ENCODE measurements at places on chromosomes 12 and 14.
A peak's percentile ranks its signal among the peaks of the same experiment; 100 is the strongest.

DNA sequence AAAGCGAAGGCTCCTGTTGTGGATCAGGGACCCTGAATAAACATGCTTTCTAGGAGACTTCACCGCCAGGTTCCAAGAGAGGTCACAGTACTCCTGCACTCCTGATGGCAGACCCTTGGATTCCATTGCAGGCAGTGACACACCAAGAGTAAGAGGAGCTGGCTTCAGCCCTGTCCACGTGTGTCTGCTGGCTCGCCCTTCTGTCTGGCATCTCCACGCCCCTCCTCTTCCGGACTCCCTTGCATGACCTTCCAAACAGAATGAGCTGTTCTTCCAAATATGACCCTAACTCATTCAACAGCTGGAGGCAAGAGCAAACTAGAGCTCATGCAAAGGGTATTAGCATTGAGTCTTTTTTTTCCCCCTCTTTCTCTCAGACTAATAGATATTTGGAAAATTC lies 233.0 kb upstream of the PLEKHG7 start:
- no peak for DNase-seq

DNA sequence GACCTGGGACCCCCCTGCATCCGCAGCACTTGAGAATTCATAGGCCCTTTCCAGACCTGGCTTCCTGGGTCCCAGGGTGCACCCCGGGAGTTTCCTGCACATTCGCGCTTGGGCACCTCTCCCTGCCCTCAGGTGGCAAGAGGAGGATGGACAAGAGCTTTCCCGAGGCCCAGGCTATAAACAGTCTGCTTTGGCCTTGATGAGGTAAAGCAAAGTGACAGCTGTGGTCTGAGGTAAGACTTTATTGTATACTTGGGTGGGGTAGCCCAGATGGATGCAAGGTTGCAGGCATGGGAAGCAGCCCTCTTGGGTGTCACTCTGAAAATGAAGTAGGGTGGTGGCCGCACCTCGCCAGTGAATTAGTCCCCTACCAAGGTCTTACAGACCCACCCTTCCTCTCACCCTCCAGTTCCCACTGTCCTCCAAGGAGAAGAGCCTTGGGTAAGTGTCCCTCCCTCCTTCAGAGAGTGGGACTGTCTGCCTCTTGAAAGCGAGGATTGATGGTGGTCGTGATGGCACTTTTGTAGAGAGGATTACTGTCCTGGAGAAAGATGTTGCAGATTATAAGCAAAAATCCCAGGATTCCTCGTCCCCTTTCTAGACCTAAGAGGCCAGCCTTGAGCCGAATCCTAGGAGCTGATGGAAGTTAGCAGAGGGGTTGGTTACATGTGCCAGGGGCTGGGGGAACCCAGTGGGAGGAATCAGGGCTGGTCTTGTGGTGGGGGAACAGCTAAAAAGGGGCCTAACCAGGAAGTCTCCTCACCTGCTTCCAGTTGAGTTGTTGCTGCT lies 10.6 kb upstream of the CSAD start:
- DNase-seq, result no peak

GRCh38 chr12:115953450-115953849 lies 324.0 kb downstream of the MED13L start:
- peak; percentile 5 for DNase-seq

DNA sequence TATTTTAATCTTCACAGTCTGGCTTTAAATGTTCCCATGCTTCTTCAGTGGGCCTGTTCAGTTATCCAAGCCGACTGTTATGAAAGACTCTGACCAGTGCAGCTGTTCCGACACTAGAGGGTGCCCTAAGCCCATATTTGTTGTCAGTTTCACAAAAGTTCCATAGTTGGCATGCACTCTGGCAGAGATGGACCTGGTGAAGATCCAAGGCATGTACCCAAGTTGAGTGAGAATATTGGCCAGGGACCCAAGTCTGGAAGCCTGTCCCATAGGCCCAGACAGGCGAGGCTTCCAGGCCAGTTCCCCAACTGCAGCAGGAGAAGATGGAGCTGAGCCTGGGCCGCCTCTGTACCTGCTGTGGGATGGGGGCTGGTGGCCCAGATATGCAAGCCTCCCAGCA lies 27.4 kb upstream of the GUCY2C start:
- DNase-seq, result peak; percentile 4

GRCh38 chr14:20668969-20669368 lies 15.4 kb upstream of the RNASE4 start:
- no peak for DNase-seq

GRCh38 chr14:91241863-91242262 lies 2.6 kb downstream of the GPR68 start:
- DNase-seq, result no peak

- DNase-seq, result no peak
These were observed 254.6 kb downstream of the C12orf42 start for GRCh38 chr12:103241184-103241583.

DNA sequence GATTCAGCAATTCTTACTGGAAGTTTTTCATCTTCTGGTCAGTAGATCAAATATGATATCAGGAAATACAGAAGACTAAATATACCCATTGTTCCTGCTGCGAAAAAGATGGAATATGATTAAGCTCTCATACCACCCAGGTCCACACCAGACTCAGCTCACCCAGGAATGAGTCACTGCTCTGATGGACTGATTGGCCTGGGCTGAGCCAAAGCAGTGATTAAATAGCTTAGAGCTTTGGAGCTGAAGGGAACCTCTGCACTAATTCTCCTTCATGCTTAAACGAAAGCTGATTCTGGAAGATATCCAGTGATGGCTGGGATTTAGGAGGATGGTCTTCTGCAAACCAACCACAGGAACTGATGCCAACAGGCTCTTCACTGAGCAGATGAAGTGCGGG lies 62.0 kb upstream of the SYT1 start:
- peak; percentile 81 for DNase-seq

GRCh38 chr12:78571953-78572352 lies 292.6 kb upstream of the SYT1 start:
- no peak for DNase-seq

GRCh38 chr14:74190927-74191575 lies 48.2 kb upstream of the VSX2 start:
- DNase-seq, result no peak

DNA sequence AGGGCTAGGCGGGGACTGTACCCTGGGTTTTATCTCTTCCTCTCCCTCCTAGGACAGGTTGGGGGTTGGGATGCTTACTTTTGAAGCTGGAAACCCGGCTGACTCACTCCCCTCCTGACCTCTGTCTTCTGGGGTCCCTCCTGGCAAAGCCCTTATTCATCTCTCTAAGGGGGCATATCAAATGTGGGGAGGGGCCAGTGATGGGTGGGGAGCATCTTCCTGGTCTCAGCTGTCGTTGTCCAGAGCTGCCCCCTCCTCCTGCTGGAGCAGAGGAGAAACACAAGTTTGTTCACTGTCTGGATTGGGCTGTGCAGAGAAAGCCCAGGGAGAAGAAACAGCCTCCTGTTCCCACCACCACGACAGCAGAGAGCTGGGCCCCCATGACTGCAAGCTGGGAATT lies 85.8 kb downstream of the TNFAIP2 start:
- no peak for DNase-seq

DNA sequence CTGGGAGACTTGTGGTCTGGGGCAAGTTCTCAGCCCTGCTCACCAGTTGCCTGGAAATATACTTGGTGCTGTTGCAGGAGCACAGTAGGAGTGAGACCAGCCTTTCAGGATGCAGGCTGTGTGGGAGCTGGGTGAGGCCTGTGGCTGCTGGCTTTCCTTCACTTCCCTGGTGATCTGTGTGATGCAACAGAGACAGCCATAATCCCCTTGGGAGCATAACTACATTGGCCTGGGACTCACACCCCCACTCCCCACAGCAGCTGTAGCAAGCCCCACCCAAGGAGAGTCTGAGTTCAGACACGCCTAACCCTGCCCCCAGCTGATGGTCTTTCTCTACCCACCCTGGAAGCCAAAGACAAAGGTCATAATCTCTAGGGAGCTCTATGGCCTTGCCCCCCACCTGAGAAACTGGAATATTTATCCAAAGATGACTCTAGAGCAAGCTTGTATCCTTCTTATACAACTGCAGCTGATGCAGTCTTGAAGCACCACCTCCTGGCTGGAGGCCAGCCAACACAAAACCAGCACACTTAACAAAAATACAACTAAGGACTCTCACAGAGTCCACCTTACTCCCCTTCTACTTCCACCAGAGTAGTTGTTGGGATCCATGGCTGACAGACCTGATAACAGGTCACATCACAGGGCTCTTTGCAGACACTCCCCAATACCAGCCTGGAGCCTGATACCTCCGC lies 190.4 kb upstream of the CPNE8 start:
- DNase-seq, result no peak

GRCh38 chr12:113239288-113239771 lies 18.1 kb downstream of the TPCN1 start:
- no peak for DNase-seq

DNA sequence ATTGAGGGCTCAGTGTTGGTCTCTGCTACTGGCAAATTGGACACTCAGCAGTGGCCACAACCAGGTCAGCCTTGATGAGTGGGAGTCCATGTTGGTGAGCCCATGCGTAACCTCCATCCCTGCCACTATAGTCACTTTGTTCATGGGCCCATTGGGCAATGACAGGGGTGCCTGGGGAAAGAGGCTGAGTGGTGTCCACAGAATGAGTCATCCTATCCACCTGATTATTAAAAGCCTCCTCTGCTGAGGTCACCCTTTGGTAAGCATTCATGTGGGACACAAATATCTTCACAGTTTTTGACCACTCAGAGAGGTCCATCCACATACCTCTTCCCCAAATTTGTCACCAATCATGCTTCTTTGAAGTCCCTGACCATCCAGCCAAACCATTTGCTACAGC lies 50.0 kb downstream of the FIGNL2 start:
- no peak for DNase-seq

DNA sequence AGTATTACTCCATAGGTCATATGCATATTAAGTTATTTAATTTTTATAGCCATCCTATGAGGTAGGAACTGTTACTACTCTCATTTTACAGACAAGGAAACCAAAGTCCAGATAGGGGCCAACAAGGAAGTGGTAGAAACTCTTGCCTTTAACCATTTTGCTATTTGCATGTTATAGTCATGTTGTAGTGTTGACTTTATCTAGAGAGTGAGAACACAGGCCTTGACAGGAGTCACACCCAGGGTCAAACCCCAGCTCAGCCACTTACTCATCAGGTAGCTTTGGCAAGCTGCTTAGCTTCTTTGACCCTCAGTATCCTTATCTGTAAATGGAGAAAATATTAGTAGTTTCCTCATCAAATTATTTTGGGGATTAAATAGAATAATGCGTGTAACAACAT lies 156.2 kb downstream of the CAND1 start:
- DNase-seq, result no peak

DNA sequence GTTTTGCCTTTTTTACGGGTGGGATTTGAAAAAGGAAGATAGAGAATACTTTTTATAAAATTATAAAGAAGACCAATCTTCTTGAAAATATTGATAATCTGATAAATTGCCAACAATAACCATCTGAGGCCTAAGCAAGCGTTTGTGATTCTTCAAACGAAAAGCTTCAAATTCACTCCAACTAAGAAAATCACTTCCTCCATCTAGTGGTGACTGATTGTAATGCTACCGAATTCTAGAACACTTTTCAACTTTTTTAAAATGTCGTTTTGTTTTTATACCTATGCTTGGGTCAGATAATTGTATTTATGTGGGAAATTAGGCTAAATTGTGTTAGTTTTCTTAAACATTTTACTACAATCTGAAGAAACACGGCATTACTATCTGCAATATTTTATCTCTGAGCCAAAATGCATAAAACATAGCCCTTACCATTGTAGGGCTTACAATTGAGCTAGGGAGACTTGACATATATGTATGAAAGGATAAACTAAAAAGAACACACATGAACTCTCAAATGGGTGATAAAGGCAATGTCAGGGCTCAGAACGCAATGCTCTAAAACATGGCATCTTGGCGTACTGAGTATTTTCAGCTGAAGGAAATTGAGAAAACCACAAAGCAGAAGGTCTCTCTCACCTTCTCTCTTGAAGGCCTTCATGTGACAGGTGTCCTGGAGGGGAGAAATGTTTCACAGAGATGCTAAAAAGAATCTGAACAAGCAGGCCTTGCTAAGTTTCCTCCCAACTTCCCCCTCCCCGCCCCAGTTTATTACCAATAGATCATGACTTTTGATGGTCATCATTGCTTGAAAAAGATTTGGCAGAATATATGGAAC lies 36.8 kb upstream of the G2E3 start:
- peak; percentile 29 for DNase-seq

Measured in A172 (cell line).